NCI-H526 (cell line): ENCODE measurements at places on chromosomes 12 and 14.

GRCh38 chr12:41325336-41325735, 137.2 kb downstream of the PDZRN4 start:
- DNase-seq, result no peak

DNA sequence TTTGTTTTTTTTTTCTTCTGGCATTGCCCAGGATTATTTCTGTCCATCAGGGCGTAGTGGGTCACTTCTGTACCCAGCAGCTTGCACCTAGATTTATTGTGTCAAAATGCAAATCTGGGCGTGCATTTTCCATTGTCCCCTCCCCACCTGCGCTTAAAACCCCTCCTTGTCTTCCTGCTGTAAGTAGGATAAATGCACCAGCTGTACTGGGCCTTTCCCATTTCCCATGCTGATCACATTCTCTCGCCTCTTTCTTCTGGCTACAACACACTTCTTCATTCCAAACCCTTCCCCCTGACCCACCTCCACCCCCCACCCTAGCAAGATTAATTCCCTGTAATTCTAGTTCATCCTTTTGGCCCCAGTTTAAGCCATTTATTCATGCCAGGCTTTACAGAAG, 128.0 kb downstream of the ETV6 start:
- peak; percentile 91 for DNase-seq

GRCh38 chr12:75042125-75042524, 167.5 kb downstream of the KCNC2 start:
- no peak for DNase-seq

GRCh38 chr14:105315211-105315721, 718 bp downstream of the PACS2 start:
- DNase-seq, result peak; percentile 74

GRCh38 chr12:113762155-113762881, 203.8 kb downstream of the RBM19 start:
- no peak for DNase-seq

GRCh38 chr14:97848317-97848980, 1051.3 kb downstream of the VRK1 start:
- DNase-seq, result no peak

DNA sequence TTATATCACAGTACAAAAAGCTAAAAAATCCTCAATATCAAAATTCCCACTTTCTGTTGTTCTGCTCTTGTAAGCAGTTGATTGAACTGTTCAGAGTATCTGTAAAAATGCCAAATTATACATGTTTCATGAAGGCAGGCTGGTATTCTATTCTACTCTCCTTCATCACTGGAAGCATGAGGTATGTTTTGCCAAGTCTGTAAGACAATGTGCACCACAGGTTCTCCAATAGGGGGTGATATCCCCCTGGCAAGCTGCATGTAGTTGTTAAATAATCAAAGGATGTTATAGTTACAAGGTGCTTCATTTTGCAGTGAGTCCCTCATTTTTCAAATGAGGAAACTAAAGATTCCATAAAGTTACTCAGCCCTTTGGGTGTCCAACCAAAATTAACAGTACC, 15.1 kb upstream of the NEK9 start:
- DNase-seq, result peak; percentile 21

GRCh38 chr12:39723831-39724230, 104.2 kb upstream of the ABCD2 start:
- DNase-seq, result peak; percentile 30

- DNase-seq, result no peak
Observed at GRCh38 chr12:11578461-11578993, 70.9 kb upstream of the ETV6 start.

GRCh38 chr12:113940357-113941207, 25.5 kb downstream of the RBM19 start:
- DNase-seq, result no peak

DNA sequence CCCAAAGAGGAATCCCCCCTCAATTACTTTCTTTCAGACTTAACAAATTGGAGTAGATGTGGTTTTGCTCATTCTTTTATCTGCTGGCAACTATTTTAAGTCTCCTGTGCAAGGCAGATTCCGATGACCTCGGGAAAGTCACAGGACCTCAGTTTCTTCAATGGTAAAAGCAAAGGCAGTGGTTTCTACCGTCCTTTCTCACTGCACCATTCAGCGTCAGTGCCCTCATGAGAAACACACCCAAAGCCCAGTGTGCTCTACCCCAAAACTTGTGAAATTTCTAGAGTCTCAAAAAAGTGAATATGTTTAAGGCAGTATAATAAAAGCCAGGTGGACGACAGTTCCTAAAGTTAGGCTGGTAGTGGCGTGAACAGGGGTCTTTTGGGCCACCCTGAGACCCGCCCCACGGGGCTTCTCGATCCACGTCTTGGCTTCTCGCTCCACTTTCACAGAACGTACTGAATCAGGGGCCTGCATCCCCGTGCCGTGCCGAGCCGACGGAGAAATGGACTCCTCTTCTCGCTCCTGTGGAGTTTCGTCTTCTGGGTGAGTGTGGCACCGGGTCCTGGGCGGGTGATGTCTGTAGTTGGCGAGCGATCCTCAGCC, 1.3 kb upstream of the ARHGAP5 start:
- no peak for DNase-seq

DNA sequence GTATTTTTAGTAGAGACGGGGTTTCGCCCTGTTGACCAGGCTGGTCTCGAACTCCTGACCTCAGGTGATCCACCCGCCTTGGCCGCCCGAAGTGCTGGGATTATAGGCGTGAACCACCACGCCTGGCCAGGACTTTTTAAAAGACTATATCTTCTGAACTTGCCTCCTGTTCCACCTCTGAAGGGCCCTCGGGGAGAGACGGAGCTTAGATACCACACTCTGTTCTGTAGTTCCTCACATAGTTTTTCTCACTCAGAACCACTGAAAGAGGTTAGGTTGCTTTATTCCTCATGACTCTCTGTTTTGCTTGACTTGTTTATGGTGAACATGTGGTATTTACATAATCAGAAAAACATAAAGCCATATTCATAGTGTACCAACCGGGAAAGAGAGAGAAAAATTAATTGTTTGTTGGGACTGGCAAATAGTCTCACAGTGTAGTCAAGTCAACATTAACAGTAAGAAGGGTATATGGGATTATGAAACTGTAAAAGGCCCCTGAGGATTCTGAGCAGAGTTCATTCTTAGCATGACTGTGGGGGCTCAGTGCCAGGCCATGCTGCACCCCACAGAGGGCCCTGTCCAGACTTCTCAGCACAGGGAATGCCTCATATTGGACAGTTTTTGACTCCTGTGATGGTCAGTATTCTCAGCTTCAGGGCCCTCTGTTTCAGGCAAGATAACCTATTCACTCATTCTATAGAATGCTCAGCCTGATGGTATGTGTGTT, 342.3 kb downstream of the ZFP36L1 start:
- no peak for DNase-seq

GRCh38 chr14:55884819-55885218, 233.4 kb upstream of the PELI2 start:
- no peak for DNase-seq

DNA sequence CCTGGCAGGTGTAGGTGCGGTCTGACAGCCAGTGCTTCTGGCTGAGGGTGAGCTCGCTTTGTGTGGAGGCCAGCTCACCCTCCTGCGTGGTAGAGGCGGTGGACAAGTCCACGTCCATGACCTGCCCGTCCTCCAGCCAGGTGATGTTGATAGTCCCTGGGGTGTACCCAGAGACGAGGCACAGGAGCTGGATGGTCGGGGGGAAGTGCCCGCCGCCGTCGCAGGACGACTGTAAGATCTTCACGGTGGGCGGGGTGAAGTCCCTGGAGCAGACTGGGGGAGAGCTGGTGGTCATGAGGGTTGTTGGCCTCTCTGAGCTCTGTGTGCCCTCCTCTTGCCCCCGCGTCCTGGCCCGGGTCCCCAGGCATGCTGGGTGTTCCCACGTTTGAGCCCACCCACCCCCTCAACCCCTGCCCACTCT, 74.6 kb downstream of the TMEM121 start:
- no peak for DNase-seq

GRCh38 chr14:69715725-69716477, 51.0 kb upstream of the SRSF5 start:
- DNase-seq, result peak; percentile 17

DNA sequence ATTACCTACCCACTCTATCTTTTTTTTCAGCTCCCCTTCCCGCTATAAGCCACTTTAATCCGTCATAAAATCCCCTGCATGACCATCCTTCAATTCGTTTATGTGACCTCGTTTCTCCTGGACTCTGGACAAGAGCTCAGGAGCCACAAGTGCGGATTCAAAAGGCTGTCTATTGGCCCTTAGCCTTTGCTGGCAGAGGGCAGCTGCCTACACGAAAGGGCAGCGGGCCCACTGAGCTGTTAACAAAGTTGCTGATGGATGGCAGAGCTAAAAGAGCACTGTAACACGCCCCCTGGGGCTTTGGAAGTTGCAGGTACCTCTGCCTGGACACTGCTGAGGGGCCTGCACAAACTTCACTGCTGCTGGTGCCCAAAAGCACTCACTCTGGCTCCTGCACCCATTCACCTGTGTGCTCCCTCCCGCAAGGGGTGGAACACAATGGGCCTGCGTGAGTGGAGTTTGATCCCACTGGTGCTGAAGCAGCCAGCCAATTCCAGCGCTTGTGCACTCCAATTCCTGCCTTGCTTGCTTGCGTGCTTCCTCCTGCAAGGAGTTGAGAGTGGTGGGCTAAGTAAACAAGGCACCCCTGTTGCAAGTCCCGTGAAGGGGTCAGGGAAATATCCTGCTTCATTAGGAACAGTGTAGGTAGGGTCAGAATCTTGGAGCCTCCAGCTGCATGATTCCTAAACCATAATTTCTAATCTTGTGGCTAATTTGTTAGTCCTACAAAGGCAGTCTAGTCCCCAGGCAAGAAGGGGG, 10.6 kb upstream of the DRAM1 start:
- no peak for DNase-seq

GRCh38 chr12:46147144-46147543, 121.7 kb downstream of the SLC38A1 start:
- DNase-seq, result no peak

GRCh38 chr14:50800032-50800431, 30.9 kb downstream of the NIN start:
- DNase-seq, result peak; percentile 13

DNA sequence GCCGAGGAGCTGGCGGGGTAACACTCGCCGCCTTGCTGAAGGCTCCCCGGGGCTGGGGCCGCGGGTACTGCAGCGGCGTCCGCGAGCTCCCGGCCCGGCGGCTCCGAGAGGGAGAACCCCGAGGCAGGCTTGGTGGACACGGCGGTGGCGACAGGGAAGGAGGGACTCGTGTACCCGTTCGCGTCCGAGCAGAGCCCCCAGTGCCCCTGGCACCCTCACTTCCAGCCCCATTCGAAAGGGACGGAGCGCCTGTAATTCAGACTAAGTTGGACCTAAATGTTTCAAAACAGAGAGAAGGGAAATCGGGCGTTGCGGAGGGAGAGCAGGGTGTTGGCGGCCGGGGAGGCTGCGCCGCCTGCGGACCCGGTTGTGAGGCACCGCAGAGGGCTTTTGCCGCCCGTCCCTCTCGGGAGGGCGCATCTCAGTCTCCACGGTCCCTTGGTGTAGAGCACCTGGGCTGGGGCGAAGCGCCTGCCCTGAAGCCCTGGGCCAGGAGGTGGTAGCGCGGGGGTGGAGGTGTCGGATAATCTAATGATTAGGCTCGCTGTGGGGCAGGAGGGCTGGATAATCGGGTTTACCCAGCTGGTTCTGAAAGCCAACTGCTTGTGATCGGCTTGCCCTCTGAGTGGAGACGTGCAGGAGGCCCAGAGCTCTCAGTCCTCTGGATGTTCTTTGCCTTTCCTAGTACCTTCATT, 771 bp downstream of the DAAM1 start:
- peak; percentile 71 for DNase-seq

- no peak for DNase-seq
Observed at GRCh38 chr12:125254236-125254635, 189.0 kb downstream of the AACS start.

DNA sequence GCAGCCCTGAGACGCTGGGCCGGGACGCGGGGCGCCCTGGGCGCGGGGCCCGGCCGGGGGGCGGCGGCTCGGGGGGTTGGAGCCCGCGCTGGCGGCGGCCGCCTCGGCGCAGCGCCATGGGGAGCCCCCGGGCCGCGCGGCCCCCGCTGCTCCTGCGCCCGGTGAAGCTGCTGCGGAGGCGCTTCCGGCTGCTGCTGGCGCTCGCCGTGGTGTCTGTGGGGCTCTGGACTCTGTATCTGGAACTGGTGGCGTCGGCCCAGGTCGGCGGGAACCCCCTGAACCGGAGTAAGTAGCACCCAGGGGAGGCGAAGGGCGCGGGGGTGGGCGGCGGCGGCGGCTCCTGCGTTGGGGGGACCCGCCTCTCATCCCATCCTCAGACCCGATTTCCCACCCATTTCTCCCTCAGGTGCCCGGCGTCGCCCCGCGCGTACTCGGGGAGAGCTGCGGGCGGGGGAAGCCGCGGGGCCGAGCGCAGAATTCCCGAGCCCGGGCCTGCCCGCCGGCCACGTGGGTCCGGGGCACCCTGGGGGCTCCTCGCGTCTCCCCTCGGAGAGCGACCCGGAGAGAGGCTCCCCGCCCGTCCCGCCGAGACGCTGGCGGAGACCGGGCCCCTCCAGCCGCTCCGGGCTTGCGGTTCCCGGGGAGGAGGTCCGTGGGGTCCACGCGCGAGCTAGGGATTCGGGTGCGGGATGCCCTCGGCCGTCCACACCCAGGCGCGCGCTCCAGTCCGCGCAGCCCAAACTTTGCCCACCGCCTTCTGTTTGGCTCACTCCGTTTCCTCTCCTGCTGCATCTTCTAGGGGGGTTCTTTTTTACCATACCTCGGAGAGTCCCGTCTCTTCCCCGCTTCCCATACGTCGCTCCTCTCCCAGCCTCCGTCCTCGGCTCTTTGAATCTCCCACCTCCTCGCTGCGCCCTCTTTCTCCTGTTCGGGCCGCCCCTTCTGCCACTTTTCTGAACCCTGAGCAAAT, 807 bp downstream of the B4GALNT3 start:
- peak; percentile 60 for DNase-seq

DNA sequence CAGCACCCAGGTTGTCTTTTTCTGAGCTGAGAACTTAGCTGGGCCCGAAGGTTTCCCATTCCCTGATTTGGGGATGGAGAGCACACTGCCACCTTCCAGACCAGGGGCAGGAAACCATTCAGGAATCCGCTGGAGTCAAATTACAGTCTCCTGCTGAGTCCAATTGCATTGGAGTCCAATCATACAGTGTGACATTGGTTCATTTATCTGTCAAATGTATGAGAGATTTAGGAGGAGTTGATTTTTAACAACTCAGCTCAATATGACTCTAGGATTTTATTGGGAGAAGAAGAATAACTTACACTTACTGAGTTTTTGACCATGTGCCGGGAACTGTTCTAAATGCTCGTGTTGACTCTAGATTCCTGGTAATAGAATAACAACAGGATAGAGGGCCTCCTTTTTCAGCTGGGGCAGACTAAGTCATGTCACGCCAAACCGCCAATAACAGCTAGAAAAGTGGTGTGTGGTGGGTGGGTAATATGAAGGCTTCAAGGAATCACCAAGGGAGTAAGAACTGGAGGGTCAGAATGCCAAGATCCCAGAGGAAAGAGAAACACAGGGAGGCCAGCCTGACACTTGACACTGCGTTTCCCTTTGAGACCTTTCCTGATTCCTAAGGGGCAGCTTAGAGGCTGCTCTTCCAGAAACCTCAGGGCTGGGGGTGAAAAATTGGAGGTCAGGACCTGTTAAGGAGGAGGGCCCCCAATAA, 11.5 kb downstream of the SYNDIG1L start:
- no peak for DNase-seq

GRCh38 chr12:50258167-50258551, 25.2 kb downstream of the LIMA1 start:
- no peak for DNase-seq
